ENCODE measurements at places on chromosomes 4 and X. TPM values are rescaled to one million over a fixed set of nuclear protein-coding genes. Genes with fewer than 3 reads are reported as not detected.

The ITGB1BP2 gene
- 0.40 TPM for total RNA-seq

The TMEM35A gene
- total RNA-seq = 4.8 TPM

The TNMD gene
- not detected for total RNA-seq

The SLC10A3 gene
- 8.5 TPM for total RNA-seq

The FAM13A gene
- total RNA-seq = 0.44 TPM
